Activated T-helper 17 cell treated with anti-CD3 and anti-CD28 coated beads, Interleukin-2, amount 50 U/mL, for 72 hours (primary cell): ENCODE measurements at places on chromosomes 12 and 14.

DNA sequence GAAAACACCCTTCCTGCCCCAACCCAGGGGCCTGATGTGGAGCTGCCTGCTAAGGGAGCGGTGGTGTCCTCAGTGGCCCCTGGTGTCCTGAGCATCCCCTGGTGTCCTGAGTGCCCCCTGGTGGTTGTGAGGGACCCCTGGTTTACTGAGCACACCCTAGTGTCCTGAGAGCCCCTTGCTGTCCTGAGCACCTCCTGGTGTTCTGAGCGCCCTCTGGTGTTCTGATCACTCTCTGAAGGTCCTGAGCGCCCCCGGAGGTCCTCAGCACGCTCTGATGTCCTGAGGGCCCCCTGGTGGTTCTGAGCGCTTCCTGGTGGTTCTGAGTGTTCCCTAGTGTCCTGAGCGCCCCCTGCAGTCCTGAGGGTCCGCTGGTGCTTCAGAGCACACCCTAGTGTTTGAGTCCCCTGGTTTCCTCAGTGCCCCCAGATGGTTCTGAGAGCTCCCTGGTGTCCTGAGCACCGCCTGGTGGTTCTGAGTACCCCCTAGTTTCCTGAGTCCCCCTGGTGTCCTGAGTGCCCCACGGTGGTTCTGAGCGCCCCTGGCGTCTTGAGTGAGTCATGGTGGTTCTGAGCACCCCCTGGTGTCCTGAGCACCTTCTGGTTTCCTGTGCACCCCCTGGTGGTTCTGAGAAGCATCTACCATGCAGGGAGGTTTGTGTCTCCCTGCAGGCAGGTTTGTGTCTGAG lies 1004.2 kb downstream of the TMEM121 start:
- ATAC-seq, result peak; percentile 86

DNA sequence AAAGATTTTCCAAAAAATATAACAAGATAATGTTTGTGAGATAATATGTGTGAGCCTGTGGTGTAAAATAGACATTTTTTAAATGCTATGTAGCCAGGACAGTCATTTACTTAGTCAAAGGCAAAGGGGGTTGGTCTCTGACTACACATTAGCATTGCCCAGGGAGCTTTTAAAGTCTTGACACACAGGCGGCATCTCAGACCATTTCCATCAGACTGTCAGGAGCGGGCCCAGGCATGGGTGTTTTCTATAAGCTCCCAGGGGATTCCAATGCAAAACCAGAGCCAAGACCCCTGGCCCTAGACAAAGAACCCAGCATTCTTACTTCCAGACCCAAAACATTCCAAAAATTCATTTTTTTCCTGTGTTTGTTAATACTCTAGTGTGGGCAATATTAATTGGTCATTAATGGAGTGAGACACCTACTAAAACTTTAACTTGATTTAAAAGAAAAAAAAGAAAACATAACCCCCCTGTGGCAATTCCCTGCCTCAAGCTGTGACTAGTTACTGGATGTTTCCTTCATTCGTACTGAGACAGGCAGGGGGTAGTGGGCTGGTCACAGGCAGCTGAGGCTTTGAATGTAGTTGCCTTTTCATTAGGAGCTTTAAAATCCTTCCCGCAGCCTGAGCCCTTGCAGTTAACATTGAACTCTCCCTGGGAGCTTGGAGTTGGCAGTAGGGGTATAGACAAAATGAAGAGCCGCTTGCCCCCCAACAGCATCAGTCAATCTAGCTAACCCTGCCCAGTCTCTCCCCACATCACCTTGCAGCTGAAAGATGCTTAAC lies 103.7 kb downstream of the CMKLR1 start:
- ATAC-seq, result no peak

- no peak for ATAC-seq
Observed at GRCh38 chr12:86249851-86250250, 6.3 kb downstream of the MGAT4C start.

DNA sequence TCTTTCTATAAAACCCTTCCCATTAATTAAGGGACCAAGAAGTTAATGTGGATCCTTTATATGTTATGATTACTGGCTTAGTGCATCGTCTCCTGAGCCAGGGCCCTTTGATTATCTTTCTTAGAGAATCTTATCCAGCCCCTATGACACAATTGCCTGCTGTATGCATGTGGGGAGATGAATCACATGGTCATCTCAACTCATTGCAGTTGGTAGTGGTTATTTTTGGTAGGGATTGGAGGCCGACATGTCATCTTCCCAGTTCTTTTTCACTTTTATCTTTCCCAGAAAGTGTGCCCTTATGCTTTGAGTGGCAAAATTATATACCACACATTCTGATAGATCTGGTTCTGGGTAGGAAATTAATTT lies 26.0 kb downstream of the ZNF664 start:
- no peak for ATAC-seq

- ATAC-seq, result no peak
Observed at GRCh38 chr12:112370199-112370598, 12.0 kb downstream of the HECTD4 start.

DNA sequence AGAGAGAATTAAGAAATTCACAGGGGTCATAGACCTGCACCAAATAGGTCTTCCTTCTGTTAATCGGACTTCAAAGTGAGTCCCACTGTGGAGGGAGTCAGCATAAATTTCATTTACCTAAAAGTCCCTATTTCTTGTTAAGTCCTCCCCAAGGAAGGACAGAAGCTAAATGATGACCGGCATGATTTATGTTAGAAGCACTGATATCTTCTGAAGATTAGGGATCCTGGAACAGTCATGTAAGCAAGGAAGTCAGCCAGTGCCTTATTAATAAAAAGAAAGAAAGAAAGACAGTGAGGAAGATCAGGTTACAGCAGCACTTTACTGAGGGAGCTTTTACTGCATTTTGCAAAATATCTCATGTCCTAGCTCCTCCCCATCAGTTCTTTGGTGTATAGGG lies 287.5 kb downstream of the FOXG1 start:
- ATAC-seq, result no peak

DNA sequence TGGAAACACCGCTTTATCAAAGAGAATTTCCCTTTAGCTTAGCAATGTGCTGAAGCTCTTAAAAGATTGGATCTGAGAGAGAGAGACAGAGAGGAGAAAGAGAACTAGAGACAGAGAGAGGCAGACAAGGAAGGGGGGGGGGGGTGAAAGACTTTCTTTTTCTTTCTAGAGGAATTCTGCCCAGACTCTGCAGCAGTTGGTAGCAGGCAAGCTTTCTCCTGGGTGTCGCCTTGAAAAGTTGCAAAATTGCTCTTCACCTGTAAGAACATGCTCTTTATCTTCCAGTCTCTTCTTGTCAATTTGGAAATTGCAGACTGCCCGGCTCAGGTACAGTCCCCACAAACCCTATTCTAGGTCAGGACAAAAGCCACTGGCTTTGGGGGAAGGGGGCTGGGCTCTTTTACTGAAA lies 2.9 kb upstream of the OTX2 start:
- no peak for ATAC-seq

- ATAC-seq, result peak; percentile 19
Observed at GRCh38 chr14:78836777-78837176, 666.6 kb downstream of the NRXN3 start.

- no peak for ATAC-seq
Observed at GRCh38 chr14:53663709-53664108, 292.9 kb downstream of the BMP4 start.

DNA sequence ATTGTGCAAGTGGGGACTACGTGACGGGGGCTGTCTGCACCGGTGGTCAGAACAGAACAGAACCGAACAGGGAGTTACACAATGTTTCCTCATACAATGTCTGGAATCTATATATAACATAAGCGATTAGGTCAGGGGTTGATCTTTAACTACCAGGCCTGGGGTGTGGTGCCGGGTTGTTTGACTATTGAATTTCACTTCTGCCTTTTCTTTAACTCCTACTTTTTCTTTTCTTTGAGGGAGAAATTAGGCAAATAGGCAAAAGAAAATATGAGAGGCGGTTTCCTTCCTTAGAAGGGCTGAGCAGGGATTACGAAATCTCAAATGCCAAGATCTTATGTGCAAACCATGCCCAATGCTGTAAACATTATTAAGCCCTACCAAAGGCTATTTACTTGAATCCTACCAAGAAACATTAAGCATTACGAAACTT lies 140.3 kb downstream of the SLC38A6 start:
- ATAC-seq, result no peak

GRCh38 chr14:50062438-50063085 lies 53.8 kb downstream of the VCPKMT start:
- peak; percentile 66 for ATAC-seq
